Fibroblast of the conjunctiva (primary cell): ENCODE measurements at places on chromosomes 16 and 17.

GRCh38 chr17:57585341-57586195 lies 159.5 kb downstream of the CCDC182 start:
- DNase-seq: no peak

- no peak for DNase-seq
Measured at GRCh38 chr16:24972608-24973220, 42.5 kb downstream of the ARHGAP17 start.

GRCh38 chr17:53193044-53193443 lies 629.7 kb upstream of the KIF2B start:
- DNase-seq: no peak

- DNase-seq: peak; percentile 36
Measured at GRCh38 chr17:32803544-32803943, 73.4 kb downstream of the MYO1D start.

GRCh38 chr16:13155377-13155776 lies 254.0 kb downstream of the SHISA9 start:
- DNase-seq: no peak

- no peak for DNase-seq
Measured at GRCh38 chr17:76296186-76296585, 11.9 kb downstream of the QRICH2 start.

DNA sequence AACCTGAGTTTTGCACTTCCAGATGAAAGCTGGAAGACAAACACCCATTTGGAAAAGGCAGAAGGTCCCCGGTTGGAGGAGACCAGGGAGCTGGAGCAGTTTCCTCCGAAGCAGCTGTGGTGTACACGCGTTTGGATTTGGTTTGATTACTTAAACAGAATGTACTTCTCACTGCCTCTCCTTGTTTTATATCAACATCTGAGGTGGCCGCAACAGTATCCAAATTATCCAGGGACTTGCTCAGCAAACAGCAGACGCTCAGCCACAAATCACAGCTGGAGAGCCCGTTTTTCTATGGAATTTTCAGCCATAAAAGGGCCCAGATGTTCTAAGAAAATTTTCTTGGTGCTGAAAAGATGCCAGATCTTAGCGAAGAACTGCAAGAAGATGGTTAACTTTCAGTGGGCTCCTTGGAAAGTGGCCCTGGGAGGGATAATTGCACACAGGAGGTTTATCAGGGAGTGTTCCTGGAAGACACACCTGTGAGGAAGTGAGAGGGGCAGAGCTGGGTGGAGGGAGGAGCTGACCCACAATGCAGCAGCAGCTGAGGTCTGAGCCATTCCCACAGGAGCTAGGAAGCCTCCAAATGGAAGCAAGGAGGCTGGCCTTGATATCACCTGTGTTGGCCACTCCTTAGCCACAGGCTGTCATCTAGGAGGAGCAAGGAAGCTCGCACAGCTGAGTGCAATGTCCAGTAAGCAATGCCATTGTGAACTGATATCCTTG lies 28.9 kb upstream of the CDH5 start:
- DNase-seq: no peak

DNA sequence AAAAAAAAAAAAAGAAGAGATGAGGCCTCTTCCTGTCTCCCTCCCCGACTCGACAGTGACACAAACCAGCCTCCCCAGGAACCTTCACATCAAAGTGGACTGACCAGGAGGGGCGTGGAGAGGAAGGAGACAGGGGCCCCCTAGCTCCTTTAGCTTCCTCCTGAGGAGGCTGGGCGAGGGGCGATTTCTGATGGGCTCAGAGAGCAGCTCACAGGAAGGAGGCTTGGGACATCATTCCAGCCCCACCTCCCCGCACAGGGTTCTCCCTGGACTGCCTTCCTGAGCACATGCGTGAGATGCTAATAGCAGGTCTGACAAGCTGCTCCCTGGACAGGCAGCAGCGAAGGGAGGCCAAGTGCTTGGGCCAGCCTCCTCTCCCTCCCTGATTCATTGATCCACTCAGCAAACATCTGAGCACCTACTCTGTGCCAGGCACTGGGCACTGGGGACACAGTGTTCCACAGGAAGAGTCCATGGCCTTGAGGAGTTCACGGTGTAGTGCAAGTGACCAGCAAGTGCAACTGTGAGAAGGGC lies 14.4 kb upstream of the DOK4 start:
- no peak for DNase-seq

- DNase-seq: peak; percentile 28
Measured at GRCh38 chr16:10876799-10877341, at the start of gene CIITA. CIITA (plus strand) TSS chr16:10877202; CDS start chr16:10877331, 129 bp downstream.

- DNase-seq: no peak
Measured at GRCh38 chr17:59001158-59001814, 105.4 kb downstream of the TRIM37 start.

- no peak for DNase-seq
Measured at GRCh38 chr16:70390774-70391173, 44.1 kb downstream of the DDX19A start.

DNA sequence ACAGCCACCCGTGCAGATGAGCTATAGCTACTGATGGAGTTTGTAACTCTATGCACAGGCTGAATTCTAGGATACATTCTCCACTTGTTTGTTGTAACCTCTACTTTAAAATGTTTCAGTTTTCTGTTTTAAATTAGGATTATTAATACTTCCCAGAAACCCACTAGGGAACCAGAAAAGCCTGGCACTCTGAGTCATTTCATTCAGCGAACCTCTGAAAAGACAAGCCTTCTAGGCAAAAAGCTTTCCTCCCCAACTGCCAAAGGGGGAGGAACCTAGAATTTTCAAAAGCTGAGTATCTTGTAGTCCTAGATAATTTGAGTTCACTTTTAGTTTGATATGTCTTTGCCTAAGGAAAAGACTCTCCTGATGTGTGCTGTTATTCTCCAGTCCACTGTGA lies 43.2 kb downstream of the GOSR1 start:
- peak; percentile 84 for DNase-seq

GRCh38 chr17:60139438-60140285 lies 10.1 kb upstream of the CA4 start:
- DNase-seq: peak; percentile 27

DNA sequence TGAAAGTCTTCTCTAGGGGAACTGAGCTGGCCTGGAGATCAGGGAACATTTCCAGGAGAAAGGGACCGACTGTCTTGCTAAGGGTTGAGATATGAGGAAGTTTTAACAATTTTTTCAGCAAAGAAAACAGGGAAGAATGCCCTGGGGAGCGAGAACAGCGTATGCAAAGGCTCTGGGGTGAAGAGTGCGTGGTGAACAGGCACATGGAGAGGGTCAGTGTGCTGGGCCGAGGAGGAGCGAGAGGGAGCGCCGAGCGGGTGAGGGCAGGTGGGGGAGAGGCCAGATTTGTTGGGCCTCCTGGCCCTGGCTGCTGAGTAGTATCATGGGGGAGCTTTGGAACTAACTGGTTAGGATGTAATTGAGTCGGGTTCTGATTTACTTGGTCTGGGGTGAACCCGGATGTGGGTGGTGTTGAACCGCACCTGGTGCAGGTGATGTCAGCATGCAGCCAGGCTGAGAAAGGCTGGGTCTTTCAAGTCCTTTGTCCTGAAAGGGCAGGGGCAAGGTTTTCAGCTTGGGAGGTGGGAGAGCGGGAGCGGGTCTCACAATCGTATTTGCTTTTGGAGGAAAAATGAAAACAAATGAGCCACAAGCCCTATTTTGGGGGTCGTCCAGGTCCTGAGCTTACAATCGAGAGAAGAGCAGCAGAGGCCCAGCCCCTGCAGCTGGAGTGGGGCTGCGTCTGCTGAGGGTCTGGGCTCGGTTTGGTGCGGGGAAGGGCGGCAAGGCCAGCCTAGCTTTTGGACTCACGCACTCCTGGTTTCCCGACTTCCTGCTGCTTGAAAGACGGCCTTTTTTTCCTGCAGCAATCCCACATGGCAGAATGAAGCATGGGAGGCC lies 11.1 kb upstream of the WFDC1 start:
- DNase-seq: no peak

DNA sequence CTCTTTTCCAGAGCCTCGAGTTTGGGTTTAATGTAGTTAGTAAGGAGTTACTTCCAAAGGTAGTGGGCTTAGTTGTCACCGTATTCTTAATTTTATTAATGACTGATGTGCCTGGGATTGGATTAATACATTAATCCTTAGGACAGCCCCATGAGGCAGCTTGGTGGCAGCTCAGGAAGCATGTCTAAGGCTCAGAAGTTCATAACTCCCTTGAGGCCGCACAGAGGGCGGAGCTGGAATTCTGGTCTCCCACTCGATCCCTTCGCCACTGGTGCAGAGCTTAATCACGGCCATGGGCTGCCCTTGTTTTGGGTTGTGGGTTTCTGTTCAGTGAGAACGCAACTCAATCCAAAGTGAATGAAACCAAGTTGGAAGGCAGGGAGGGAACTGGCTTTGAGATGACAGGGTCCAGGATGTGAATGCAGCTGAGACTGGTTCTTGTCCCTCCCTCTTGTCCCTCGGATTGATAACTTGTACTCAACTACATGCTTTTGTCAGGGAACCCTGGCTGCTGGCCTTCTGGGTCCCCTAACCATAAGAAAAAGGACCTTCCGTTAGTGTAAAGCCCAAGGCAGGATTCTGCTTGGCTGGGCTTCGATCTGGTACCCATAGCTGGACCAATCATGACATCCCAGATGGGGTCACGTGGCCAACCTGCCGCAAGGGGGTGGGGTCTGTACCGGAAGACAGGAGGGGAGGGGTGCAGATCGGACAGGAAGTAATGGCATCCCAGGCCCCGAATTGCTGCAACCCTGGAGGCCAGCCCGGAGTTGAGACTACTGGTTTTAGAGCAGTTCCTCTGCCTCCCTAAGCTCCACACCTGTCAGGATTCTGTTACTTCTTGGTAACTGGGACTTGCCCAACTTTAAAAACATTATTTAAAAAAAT lies 45.4 kb downstream of the SNX20 start:
- no peak for DNase-seq

DNA sequence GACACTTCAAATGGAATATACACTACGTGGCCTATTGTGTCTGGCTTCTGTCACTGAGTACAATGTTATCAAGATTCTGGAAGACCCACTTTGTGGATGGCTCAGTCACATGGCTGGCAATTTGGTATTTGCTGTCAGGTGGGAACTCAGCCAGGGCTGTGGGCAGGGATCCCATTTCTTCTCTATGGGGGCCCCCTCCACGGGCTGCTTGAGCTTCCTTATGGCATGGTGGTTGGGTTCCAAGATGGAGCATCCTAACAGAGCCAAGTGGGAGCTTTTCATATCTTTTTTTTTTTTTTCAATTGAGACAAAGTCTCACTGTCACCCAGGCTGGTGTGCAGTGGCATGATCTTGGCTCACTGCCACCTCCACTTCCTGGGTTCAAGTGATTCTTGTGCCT lies 18.0 kb upstream of the CEP20 start:
- no peak for DNase-seq

DNA sequence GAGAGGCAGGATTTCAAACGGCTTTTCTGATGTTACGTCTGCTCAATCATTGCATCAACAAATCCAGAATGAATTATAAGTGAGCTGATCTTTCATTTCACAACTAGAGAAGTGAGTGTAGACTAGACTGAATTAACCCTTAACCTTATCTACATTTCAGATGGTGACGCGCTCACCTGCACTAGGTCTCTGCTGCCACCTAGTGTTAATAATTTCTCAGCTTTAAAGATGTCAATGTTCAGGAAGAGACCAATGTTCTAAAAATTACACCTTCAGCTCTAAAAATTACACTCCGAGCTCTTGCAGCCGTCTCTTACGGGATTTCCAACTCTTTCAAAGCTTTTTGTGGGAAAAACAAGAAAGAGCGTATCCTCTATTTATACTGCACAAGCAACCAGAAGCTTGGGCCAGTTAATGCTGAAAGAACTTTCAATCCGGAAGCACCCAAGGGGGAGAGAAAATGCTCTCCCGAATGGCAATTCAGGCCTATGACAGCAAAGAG lies 88.2 kb upstream of the FA2H start:
- DNase-seq: peak; percentile 31

- DNase-seq: no peak
Measured at GRCh38 chr17:66579556-66579955, 255.4 kb upstream of the CACNG5 start.

GRCh38 chr17:42603318-42603717 lies 5.9 kb downstream of the RETREG3 start:
- no peak for DNase-seq

GRCh38 chr16:88763502-88764053 lies 21.4 kb downstream of the PIEZO1 start:
- no peak for DNase-seq

DNA sequence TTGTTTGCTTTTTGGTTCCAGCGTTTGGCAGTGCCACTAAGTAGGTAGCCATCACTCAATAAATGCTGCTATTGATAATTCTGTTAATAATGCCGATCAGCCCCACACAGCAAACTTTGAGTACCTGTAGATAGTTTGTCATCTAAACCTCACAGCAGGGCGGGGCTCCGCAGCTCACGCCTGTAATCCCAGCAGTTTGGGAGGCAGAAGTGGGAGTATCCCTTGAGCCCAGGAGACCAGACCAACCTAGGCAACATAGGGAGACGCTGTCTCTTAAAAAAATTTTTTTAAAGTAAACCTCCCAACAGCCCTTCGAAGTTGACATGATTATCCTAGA lies 1.6 kb downstream of the BFAR start:
- no peak for DNase-seq

DNA sequence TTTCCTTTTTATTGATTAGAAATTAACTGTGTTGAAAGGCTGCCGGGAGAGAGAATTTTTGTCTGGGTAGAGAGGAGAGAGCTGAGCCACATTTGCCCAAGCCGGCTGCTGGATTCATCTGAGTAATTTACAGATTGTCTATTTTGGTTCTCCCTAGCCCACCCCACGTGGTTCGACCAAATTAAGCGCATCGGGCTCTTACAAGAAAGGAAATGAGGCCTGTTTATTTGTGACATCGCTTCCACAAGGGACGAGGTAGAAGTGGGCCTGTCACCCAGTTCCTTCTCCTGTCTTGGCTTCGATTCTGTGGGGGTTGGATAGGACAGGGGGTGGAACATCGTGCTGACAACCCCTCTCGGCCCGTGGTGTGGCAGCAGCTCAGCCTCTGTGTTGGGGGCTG lies 42.9 kb downstream of the SYT17 start:
- DNase-seq: no peak

DNA sequence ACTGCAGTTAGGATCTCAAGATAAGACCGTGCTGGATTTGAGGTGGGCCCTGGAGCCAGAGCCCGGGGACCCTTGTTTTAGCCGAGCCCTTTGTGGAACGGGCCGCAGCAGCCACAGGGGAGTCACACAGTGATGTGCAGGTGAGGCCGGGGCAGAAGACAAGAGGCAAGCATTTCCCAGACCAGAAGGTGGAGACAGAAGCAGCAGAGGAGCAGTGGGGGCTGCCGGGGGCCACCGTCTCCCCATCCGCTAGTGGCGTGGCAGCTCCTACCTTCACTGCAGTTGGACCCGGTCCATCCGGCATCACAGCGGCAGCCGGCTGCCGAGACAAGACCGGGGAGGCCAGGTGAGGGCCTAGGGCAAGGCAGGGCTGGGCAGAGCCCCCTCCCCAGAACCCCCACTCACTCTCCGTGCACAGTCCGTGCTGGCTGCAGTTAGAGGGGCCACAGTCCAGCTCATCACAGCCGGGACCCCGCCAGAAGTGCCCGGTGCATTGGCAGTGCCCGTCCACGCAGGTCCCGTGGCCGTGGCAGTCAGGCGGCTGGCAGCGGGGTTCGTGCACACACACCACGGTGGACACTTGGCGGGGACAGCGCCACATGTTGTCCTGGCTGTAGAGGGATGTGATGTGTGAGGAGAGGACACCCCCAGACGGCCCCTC lies 6.0 kb downstream of the NAGPA start:
- DNase-seq: no peak
